ENCODE measurements at places on chromosomes 5 and 9.

DNA sequence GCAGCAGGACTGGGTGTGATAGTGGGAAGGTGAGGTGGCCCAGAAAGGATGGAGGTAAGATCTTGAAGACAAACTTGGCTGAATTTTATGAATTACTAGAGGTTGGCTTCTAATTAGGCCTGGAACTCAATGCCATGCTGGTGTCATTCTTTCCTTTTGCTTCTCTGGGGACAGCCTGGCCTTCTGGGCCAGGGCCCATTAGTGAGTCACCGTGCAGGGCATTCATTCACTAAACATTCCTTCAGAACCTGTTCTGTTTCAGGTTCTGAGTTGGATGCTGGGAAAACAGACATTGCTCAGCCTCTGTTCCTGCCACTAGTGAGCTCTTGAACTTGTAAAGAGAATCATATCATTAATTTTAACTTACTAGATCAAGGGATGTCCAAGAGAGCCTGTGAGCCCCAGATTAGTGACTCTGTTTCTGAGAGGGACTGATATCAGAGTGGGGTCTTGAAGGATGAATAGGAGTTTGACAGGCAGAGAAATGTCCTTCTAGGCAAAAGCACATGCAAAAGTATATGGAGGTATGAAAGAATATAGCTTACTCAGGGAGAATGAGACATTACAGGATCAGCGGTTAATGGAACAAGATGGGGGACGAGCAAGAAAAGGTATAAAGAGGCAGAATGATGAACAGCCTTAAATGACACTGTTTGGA, 66.5 kb downstream of the LHX2 start:
- no peak for DNase-seq

GRCh38 chr5:136901-137300, 44.9 kb downstream of the PLEKHG4B start:
- no peak for DNase-seq

- no peak for DNase-seq
These were observed 48.7 kb upstream of the C5orf58 start for GRCh38 chr5:170183816-170184687.

- peak; percentile 15 for DNase-seq
These were observed 55.3 kb upstream of the IL17B start for GRCh38 chr5:149434162-149435014.

DNA sequence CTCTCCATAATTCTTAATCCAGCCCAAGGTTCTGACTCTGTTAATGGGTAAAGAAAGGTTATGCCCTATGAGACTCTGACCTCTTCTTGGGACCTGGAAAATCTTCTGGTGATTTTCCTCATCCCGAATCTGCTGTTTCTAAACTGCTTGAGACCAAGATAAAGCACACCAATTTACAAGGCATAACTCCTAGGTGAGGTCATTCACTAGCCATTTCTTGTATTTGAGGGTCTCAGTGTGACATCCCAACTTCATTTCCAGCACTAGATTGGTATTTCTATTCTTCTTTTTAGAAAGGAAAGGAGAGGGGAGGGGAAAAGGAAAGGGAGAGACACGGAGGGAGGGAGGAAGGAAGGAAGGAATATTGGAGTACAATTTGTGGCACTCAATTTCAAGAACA, 51.6 kb downstream of the SLC1A1 start:
- DNase-seq = no peak

DNA sequence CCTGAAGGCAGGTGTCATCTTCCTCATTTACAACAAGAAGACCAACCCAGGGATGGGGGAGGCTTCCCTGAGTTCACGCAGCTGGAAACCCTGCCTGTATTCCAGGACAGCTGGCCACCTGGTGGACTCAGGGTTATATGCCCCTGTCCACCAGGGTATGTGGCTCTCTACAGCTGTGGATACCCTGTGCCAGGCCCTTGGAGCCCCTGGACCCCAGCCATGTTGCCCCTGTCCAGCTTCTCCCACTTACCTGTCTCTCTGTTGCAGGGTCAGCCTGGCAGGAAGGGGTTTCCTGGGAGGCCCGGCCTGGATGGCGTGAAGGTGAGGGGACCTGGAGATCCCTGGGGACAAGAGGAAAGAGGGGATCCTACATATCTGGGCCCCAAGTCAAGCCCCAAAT, 79.7 kb upstream of the ORM1 start:
- no peak for DNase-seq

GRCh38 chr9:110142253-110142652, 65.7 kb downstream of the C9orf152 start:
- DNase-seq = no peak

DNA sequence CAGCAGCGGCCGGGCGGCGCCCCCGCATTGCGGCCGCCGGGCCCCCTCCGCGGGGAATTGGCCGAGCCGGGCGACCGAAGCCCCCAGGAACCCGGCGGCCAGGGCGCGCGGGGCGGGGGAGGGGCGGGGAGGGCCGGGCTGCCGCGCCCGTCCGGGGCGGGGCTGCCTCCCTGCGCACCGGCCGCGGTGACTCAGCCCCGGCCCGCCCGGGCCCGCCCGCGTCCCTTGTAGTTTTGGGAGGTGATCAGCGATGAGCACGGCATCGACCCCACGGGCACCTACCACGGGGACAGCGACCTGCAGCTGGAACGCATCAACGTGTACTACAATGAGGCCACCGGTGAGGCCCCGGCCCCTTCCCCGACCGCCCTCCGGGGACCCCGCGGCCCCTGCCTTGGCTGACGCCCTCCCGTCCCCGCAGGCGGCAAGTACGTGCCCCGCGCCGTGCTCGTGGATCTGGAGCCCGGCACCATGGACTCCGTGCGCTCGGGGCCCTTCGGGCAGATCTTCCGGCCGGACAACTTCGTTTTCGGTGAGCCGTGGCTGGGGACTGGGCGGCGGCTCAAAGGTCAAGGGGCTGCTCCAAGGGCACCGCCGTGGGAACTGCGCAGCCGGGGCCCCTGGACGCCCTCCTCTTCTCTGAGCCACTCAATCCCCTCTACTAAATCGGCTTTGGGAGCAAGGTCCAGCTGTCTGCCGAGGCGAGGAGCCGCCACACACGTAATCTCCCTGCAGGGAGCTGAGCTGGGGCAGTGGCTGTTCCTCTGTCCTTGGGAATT, 592 bp downstream of the TUBB4B start:
- peak; percentile 49 for DNase-seq

DNA sequence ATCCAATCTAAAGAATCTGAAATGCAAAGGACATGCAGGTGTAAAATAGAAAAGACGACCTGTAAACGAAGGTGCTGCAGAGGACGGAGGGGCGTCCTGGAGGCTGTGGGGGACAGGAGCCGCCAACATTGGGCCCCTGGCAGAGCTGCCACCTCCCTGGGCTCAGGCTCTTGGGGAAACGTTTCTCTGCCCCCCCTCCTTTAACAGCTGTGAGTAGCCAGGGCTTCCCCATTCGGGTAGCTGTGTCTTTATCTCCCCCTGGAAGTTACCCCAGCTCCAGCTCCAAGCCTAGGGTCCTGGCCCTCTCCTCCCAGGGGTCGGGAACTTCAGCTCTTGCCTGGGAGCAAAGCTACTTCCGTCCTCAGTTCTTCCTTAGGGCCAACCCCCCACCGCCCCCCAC, 51.5 kb downstream of the PSD2 start:
- DNase-seq = no peak

GRCh38 chr9:123391946-123392345, 35.9 kb downstream of the CRB2 start:
- DNase-seq = no peak

GRCh38 chr5:12245429-12245828, 341.2 kb upstream of the CTNND2 start:
- DNase-seq = no peak

DNA sequence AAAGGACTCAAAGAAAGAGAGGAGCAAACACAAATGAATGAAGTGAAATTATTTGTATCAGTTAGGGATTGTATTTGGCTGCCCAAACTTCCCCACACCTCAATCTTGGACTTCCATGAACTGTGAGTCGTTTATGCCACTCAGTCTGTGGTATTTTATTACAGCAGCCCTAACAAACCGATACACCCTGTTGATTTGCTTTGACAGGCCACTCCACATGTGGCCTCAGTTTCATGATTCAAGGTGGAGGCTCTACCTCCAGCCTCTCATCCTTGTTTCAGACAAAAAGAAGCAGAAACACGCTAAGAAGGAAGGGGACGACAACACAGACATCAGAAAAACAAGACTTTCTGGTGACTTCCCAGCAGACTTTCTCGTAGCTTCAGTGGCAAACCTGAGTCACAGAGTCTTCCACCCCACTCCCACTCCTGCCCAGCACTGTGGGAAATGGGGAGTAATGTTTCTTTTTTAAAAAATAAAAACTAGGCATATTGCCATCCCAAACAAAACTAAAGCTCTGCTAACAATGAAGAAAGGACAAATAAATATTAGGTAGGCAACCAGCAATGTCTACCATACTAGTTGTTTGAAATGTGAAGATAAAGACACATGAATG, 52.2 kb upstream of the ABCA1 start:
- no peak for DNase-seq

GRCh38 chr5:11449217-11449616, 455.0 kb downstream of the CTNND2 start:
- DNase-seq = no peak

GRCh38 chr5:170393958-170394357, 4.8 kb upstream of the KCNMB1 start:
- DNase-seq = no peak

DNA sequence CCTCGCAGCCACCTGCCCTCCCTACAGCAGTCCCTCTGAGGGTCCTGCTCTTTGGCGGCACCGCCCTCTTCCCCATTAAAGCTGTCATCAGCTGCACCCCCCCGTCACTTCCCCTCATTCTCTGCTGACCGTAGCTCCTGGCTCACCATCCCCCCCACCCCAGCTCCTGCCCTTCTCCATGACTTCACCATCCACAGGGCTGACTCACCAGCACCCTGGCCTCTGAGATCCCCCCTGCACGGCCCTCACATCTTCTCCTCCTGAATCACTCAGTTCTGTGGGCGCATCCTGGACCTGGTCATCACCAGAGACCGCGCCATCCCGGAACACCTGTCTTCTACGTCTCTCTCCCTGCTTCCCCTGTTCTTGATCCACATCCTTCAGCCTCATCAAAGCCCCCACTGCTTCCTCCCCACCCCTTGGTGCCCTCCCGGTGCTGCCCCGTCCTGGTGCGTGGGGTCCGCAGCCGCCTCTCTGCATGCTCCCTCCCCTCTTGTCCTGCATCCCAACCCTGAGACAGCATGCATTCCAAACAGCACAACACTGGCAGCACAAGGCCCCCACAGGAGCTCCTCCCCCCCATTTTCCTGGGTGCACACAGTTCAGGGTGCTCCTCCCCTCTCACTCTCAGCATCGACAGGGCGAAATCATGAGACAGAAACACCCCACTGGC, 12.9 kb downstream of the FLT4 start:
- no peak for DNase-seq

- no peak for DNase-seq
These were observed 18.7 kb downstream of the XRCC4 start for GRCh38 chr5:83095957-83096539.

DNA sequence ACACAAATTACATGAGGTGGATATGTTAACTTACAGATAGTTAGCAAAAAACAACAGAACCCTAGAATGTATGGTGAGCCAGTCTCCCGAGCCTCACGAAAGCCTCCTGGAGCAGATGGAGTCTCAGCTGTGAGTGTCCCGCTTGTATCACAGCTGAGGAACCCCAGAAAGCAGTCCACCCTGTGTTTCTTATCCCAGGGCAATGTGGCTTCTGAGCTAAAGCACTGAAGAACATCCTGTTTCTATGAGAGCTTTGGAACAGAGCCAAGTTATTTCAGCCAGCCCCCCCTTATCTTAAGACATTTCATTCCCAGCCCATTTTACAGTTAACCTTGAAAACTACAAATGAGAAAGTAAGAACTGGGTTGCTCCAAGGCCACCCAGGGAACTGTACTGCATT, 1220.9 kb upstream of the CDH6 start:
- no peak for DNase-seq

- DNase-seq = no peak
These were observed 103.2 kb downstream of the PTTG1 start for GRCh38 chr5:160524827-160525226.

GRCh38 chr9:93620041-93620506, 43.7 kb downstream of the PHF2 start:
- no peak for DNase-seq

- no peak for DNase-seq
These were observed 21.2 kb upstream of the ATOSB start for GRCh38 chr9:35136866-35137265.

- DNase-seq = no peak
These were observed 108.8 kb downstream of the SLC12A2 start for GRCh38 chr5:128192368-128192767.

DNA sequence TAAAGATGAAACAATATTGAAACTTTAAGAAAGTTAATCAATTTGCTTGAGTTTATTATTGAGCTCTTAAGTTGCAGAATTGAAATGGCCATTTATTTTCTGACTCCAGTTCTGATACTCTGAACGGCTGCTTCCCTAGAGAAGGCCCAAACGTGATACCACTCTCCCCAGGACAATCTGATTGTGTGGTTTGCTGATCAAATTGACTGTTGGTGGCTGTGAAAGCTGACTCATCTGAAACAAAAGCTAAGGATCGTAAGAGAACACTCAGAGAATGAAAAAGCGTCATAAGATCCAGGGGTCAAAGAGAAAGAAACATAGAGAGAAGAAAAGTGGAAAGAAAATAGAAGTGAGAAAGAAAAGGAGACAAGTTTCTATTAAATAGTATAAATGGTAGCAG, 147.2 kb downstream of the IZUMO3 start:
- no peak for DNase-seq

GRCh38 chr5:73922875-73923557, 297.0 kb downstream of the ARHGEF28 start:
- no peak for DNase-seq

DNA sequence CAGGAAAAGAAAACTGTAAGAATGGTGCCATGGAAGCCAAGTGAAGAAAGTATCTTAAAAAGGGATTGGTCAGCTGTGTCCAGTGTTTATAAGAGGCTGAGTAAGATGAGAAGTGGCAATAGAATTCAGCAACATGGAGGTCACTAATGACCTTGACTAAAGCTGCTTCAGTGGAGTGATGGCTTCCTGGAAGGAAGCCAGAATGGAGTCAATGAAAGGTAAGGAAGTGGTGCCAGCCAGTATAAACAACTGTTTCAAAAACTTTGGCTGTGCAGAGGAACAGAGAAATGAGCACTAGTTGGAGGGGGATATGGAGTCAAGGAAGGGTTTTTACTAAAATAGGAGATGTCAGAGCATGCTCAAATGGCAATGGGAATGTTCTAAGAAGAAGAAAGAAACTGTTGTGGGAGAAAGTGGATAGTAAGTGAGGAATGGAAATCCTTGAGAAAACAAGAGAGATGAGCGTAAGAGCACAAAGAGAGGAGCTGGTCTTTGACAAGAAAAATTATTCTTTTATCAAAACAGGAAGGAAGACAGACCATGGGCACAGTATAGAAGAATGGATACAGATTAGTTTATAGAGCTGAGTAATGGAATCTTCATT, 11.1 kb upstream of the NRG2 start:
- DNase-seq = no peak

GRCh38 chr5:142499591-142500226, 174.9 kb upstream of the SPRY4 start:
- DNase-seq = no peak

DNA sequence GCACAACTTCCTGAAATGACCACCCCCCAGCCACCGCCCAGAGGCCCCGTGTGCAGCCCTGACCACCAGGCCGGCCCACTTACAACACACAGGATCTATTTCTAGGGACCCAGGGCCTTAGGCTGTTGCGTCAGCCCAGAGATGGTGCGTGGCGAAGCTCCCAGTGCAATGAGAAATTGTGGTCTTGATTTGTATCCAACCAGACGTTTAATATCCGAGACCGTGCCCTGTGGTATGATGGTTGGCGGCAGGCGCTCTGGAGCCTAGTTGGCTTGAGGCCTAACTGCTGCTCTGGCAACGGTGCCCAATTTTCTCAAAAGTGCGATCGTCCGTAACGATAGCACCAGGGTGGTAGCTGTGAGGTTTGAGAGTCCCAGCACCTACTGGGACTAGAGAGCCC, 32.6 kb upstream of the SLC6A19 start:
- no peak for DNase-seq

Data from stimulated activated CD8-positive, alpha-beta memory T cell treated with anti-CD3 and anti-CD28 coated beads, Interleukin-15, amount 100 ng/mL, for 24 hours (primary cell).